ENCODE measurements at places on chromosomes 3 and 15. TPM values are rescaled to one million over a fixed set of nuclear protein-coding genes. Genes with fewer than 3 reads are reported as not detected.

- peak; percentile 71 for DNase-seq
Measured at GRCh38 chr15:45456212-45457106, 66.1 kb downstream of the SLC30A4 start.

DNA sequence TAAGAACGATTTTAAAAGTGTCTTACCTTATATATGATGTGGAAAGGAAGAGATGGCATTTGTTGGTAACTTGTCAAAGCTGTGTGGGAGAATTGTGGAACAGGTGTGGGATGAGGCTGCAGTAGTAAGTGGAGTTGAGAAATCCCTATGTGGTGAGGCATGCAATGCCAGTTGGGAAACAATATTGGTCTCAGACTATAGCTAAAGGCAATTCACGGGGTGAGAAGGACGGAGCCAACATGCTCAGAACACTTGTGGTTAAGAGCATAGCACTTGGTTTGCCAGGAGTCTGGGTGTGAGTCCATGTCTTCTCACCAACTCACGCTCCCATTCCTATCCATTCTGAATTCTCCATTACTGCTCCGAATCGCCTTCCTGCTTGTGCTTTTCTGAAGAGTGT is 615.6 kb upstream of the ADAMTS9 start:
- no peak for DNase-seq

GRCh38 chr3:11956781-11957180 is 47.4 kb upstream of the SYN2 start:
- no peak for DNase-seq

DNA sequence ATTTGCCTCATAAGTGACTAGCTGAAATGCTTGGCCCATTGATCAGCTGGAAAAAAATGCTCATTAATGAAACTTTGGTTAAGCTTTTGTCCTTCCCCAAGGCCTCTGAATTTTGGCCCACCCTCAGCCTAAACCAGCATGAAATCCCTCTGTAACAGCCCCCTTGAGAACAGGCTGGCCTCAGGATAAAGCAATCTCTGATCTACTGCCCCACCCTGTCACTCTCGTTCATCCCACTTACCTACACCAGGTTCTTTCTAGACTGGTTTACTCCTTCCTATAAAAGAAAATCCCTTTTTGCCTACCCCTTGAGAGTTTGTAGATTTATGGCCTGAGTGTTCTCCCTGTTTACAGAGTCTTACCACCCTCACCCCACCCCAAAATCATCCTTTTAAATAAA is 3.4 kb upstream of the AEN start:
- no peak for DNase-seq

ATP10A gene
- 1.4 TPM for total RNA-seq

DNA sequence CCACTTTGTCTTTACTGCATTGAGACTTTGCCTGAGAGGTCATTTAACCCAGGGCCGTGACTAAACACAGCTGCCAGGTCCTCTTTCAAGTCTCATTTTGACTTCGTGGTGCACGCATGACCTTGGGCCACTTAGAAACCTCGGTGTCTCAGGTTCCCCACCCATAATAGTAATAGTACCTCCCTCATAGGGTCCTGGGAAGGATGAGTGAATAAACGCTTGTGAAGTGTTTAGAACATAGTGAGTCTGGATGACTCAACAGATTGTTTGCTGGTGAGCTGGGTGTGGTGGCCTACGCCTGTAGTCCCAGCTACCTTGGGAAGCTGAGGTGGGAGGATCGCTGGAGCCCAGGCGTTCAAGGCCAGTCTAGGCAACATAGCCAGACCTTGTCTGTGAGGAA is 56.3 kb downstream of the BDH1 start:
- DNase-seq: peak; percentile 75

DNA sequence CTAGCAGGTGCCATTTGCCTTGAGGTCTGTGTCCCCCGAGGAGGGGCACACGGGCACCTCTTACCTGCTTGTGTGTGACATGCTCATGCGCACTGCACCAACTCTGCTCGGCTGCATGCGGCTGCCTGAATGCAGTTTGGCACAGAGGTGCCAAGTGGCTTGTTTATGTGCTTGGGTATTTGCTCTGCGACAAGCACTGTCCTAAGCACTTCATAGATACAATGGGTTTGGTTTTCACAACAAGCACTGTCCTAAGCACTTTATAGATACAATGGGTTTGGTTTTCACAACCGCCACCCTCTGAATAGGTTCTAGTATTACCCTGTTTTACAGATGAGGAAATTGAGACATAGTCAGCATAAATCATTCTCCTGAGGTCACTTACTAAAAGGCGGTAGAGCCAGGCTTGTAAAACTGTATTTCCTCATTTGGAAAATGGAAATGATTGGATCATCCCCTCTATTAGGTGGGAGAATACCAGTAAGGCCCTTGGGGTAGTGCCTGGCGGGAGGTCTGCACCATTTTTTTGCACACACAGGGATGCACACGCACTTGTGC is 487 bp downstream of the ITIH4 start:
- no peak for DNase-seq

GRCh38 chr3:141440942-141441341 is 45.9 kb upstream of the RASA2 start:
- DNase-seq: no peak

MTMR10 gene
- total RNA-seq: 11.1 TPM

- no peak for DNase-seq
Measured at GRCh38 chr3:178001670-178002101, 534.5 kb upstream of the KCNMB2 start.

- DNase-seq: no peak
Measured at GRCh38 chr15:58115692-58116091, 22.5 kb upstream of the AQP9 start.

- no peak for DNase-seq
Measured at GRCh38 chr3:132444383-132444782, 27.1 kb downstream of the DNAJC13 start.

GRCh38 chr3:153783106-153783505 is 338.1 kb upstream of the ARHGEF26 start:
- no peak for DNase-seq

- DNase-seq: no peak
Measured at GRCh38 chr15:34364041-34364440, 3.0 kb downstream of the LPCAT4 start.

- DNase-seq: no peak
Measured at GRCh38 chr15:91578511-91578910, 275.0 kb upstream of the SLCO3A1 start.

DNA sequence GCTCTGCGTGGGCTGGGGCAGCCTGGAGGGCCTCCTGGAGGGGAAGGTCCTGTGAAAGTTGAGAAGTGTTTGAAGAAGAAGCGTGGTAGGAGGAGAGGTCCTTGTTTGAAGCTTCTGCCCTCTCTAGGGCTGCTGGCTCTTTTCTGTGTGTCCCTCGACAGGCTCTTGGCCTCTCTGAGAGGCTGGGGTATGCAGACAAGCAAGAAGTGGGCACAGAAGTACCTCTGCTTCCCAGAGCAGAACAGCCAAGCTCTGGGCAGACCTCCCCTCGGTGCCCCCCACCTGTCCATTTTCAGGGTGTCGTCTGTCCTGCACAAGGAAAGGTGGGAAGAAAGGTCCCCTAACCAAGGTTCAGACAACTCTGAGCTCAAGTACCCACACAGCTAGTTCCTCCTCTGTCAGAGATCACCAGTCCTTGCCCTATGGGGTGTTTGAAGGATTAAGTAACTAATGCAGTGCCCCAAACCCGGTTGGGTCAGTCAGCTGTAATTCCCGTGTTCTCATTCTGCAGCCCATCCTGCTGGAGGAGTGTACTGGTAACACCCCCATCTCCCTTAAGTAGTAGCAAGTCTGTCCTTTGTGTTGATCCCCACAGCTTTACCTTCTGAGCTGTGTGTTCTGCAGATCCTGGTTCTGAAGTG is 6.3 kb downstream of the CSK start:
- DNase-seq: no peak

MCF2L2 gene
- total RNA-seq: 0.20 TPM

DNA sequence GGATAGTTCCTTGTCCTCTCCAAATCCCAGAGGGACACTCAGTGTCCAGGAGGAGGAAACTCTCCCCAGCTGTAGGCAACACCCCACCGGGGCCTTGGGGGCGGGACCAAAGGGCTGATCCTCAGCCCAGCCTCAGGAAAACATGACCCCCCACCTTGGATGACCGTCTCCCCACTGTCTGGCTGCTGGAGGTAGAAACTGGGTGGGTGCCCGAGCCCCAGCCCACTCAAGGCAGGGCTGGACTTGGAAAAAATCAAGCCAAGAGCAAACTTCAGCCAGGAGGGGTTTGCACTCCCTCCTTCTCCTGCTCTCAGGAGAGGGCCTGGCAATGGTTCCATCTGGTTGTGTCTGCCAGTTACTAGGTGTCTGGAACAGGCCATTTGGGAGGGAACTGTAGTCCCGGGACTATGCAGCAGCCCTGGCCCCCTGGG is 3.6 kb upstream of the RASL12 start:
- DNase-seq: peak; percentile 31

- no peak for DNase-seq
Measured at GRCh38 chr3:113847664-113848461, 9.3 kb downstream of the GRAMD1C start.

TEX55 gene
- total RNA-seq: not detected

DNA sequence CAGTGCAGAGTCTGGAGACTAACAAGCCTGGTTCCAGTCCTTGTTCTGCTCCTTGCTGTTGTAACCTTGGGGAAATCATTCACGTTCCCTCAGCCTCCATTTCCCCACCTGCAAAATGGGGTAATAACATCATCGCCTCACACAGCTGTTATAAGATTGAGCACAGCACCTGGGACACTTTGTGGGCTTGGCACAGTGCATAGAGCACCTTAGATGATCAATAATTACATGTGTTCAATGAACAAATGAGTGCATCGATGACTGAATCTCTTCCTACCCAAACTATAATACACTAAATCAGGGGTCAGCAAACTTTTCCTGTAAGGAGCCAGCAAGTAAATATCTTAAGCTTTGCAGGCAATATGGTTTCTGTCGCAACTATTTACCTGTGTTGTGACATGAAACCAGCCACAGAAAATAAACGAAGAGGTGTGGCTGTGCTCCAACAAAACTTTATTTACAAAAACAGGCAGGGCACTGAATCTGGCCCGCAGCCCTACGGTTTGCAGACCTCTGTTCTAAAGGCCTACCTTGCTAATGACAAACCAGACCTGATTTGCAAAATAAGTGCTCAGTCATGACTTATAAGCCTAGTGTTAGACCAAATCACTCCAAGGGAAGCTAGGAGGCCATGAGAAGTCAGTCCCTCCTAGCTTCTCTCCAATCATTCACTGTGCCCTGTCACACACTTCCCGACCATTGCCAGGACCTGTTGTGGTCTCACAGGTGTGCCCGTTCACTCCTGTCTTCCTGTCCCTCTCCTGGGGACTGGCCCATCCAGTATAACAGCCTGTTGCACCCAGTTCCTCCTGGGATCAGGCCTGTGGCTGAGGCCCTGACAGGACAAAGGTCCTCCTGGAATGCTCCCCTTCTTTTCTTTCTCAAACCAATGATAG is 149.4 kb upstream of the WNT5A start:
- DNase-seq: peak; percentile 31

PLSCR4 gene
- total RNA-seq: 87.7 TPM

- no peak for DNase-seq
Measured at GRCh38 chr3:58271901-58272501, 34.0 kb upstream of the RPP14 start.

DNA sequence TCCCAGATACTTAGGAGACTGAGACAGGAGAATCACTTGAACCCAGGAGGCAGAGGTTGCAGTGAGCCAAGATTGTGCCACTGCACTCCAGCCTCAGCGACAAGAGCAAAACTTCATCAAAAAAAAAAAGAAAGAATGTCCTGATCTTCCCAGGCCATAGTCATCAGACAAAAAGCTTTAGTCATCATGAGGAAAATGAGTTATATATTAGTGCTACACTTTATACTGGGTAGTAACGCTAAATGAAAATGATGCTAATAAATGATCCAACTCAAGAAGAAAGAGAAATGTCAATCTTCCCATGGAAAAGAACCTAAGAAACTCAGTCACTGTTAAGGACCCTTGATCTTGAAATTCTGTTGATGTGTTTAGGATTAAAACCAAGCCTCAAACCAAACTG is 26.3 kb upstream of the TRIM59 start:
- DNase-seq: no peak

DNA sequence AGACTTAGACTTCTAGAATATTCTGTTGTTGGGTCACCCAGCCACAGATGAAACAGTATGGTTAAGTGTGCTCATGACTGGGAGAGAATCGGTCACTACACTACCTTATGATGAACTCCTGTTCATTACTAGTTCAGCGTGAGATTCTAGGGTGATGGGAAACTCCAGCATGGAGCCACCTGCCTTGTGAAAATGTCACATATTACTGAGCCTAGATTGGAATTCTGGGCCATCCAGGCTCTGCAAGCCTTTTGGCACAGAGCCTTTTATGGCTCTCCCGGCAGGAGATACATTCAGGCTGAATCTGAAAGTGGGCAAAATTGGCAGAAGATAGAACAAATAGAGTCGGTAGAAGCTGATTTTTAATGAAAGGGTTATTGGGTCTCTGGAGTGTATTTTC is 19.0 kb downstream of the NANOGP8 start:
- no peak for DNase-seq

DNA sequence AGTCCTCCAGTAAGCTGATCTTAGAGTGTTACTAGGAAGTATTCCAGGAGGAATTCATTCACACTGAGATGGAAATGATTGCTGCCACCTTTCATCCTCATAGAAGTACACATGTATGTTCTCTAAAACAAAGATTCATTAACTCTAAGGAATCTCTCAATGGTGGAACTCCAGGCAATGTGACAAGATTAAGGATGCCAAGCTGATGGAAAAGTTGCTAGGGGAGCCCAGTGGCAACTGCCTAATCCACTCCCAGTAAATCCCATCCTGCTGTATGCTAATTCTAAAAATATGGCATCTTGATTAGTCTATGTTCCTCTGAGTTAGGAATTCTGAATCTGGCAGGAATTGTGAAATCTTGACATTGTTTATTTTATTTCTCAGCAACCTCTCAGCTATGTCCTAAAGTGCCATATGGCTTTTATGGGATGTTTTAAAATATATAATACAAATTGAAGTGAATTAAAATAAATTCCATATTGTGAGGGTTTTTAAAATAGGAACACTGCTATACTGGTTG is 210.0 kb upstream of the TRIM42 start:
- DNase-seq: no peak

DNA sequence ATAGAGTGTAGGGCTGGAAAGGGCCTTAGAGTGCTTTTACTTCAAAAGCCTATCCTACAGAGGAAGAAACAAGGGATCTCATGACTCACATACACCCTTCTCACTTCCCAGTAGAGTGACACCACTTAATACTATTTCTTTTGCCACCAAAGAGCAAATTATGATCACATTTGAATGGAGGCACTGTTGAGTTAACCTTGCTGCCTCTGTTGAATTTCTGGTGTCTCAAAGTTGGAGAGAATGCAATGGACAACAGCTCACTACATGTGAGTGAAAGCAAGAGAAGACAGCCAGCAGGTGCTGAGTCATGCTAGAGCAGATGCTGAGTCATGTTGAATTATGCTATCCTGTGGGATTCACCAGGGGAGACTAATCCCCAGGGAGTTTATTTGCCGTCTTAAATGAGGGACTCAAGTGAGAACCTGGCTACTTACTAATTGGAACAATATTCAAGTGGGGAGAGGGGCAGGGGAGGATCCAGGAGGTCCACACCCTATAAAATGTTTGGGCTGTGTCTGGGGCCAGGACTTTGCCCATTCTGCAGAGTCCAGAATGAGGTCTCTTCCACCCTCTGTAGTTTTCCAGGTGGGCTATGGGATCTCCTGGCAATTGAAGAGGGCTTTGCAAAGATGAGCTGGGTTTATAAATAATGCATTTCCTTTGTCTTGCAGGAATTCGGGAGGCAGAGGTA is 35.8 kb downstream of the ST8SIA2 start:
- DNase-seq: no peak

MYL3 gene
- 1.4 TPM for total RNA-seq

Data from transverse colon (tissue), 4 donors.